ENCODE measurements at places on chromosomes 2 and 18.
A peak's percentile ranks its signal among the peaks of the same experiment; 100 is the strongest.

DNA sequence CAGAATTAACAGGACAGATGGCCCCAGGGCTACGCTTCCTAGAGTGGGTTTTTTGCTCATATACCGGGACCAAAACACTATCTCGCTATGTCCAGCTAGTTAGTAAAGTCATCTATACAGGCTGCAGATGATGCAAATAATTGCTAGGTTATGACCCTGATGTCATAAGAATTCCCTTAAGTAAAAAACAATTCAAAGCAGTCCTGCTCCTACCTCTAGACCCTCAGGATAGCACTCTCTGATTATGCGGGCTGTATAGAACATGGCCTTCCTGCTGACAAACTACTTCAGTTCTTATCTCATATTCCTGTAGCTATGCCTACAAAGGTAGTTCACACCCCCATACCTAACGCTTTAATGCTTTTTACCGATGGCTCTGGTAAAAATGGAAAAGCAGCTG lies 13.2 kb downstream of the DYNAP start:
- DNase-seq: no peak

- DNase-seq: no peak
Measured at GRCh38 chr2:188519136-188519535, 227.5 kb downstream of the GULP1 start.

DNA sequence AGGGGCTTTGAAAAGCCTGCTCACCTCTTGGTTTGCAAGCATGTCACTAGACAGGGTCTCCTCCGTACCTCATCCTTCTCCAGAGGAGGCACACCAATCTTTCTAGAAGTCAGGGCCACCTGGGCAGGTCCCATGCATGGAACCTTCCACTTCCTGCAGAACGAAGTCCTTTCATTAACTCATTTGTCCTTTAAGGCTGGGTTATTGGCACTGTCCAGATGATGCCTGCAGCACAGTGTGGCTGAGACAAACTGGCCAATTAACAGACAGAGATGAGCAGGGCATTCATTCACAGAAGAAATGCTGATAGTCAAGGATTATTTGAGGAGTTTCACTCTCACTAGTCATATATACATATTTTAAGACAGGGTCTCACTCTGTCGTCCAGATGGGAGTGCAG lies 245.3 kb downstream of the TFCP2L1 start:
- DNase-seq: no peak

DNA sequence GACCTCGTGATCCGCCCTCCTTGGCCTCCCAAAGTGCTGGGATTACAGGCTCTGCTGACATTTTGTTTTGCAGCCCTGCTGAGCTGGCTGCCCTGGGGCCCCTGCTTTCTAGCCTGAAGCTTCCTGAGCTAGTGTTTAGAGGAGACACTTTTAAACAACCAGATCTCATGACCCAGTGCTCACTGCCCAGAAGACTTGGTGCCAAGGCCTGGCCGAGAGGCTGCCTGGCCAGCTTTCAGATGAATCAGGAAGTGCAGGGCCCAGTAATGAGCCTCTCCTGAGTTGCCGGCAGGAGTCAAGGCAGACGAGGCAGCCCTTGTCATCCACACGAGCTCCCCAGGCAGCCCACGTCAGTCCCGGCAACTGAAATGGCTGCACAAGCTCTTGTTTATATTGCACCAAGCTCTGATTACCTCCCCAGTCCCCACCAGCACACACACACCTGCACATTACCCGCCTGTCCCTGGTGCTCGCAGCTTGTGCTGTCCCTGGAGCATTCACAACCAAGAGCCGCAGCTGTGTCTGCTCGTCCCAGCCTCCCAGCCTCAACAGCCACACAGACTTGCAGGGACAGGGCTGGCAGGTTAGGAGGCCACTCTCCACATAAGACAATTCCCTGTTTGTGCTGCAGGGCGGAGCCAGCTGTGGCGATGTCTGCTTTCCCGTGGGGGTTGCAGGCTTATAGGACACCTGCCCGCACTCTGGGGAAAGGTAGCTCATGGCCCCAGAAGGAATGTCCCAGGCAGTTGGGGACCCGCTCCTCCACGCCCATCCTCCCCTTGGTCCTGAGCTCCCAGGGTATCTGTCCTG lies 331.2 kb upstream of the MYT1L start:
- DNase-seq: no peak

DNA sequence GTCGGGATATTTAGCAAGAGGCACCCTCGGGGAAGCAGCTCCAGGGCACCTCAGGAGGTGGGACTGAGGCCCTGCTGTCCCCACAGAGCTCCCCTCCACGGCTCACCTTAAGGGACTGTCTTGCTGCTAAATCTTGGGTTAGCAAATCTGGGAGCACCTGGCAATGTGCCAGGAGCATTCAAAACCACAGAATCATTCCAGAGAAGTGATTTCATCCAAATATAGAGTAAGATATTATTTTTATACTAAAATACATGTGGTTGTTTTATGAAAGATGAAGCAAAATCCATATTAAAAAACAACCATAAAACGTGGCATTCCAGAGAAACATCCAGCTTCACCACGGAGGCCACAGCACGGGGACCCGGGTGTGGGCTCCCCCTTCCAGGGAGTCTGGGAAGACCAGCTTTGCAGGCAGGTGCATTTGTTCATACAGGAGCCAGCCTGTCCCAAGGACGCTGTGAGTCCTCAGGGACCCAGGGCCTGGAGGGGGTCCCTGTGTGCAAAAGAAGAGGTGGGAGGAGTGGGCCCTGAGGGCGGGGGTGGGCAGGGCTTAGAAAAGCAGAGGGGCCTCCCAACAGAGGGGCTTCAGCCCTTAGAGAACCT lies 16.3 kb downstream of the HS1BP3 start:
- no peak for DNase-seq

- DNase-seq: no peak
Measured at GRCh38 chr18:78986018-78986481, 6.4 kb downstream of the SALL3 start.

GRCh38 chr2:28547906-28548600 lies 52.2 kb downstream of the PLB1 start:
- peak; percentile 37 for DNase-seq

GRCh38 chr2:96241900-96242611 lies 23.7 kb downstream of the TMEM127 start:
- DNase-seq: no peak

DNA sequence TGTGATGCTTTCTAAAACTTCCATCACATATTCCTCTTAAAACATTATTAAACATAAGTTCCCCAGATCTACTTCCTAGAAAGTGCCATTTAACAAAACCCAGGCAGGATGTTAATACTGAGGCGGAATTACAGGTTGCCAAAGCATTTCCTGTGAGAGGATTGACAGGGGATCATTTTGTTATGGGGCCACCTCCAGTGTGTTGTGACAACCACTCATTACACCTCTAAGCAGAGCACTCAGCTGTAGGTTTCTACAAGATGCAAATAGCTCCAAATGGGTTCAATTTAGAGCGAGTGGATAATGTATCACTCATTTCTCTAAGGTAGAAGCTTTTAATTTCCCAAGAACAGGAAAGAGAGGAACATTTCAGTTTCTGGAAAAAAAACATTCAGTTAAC lies 1429.5 kb upstream of the ACVR2A start:
- DNase-seq: no peak

GRCh38 chr2:43225093-43225787 lies 1.2 kb downstream of the ZFP36L2 start:
- peak; percentile 66 for DNase-seq
